Cortex of kidney (tissue), 1 donor: ENCODE measurements at places on chromosomes 12 and 14.

DNA sequence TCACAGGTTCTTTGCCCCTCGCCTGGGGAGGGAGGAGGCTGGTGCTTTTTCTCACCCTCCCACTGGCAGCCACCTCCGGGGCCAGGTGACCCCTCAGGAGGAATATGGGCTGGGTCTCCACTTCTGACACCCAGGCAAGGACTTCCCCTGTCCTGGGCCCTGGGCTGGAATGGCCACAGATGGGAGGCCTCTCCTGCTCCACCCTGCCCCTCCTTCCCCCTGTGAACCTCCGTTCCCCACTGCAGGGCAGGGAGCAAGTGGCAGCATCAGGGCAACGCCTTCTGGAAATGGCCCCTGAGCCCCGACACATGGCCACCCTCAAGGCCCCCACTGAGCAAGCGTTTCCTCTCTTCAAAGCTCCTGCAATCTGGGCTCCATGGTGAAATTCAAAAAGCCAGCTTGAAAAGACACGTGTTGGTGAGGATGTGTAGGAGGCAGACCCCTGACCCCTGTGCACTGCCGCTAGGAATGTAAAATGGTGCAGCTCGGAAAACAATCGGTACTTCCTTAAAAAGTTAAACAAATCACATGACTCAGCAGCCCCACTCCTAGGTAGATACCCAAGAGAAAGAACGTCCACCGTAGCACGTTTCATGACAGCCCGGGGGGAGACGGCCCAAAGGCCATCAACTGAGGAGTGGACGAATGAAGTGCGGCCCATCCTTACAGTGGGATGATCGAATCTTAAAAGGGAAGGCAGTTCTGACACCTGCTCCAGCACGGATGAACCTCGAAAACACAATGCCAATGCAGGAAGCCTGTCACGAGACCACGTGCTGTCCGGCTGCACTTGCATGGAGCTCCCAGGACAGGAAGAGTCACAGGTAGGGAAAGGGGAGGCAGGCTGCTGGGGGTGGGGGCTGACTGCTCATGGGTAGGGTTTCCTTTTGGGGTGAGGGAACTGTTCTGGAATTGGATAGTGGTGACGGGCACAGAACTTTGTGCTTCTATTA lies 11.5 kb downstream of the XRCC3 start:
- DNase-seq, result no peak

DNA sequence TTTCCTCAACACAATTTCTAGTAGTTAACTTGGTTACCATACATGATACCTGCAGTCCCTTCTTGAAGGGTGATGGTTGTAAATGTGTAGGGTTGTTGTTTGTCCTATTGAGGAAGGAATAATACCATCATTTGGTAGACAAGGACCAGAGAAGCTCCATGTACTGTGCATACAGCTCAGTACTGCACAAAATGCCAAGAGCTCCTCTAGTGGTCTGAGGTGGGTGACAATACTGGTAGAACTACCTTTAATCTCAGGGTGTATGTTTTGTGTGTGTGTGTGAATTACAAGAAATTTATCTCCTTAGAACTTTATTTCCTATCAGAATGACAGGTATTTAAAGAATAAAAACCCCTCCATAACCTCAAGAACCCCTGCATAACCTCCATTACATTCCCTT lies 575.3 kb downstream of the TMTC2 start:
- no peak for DNase-seq

- no peak for DNase-seq
These were observed 16.8 kb downstream of the LGMN start for GRCh38 chr14:92731622-92732115.

GRCh38 chr12:57765003-57765697 lies 1.7 kb downstream of the CYP27B1 start:
- DNase-seq, result no peak

DNA sequence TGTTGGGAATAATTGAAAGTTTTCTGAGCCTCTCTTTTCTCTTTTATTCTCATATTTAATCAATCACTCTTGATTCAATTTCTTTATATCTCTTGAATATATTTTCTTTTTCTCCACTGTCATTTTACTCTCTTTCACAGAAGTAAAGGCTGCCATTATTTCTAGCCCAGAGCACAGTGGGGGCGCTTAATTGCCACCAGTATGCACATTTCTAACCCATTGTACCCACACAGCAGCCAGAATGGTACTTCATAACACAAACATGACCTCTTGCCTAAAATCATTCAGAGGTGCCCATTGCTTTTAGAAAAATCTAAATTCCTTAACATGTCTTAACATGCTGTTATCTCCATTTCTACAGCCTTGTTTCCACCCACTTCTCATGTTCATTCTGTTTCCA lies 190.2 kb upstream of the LMO3 start:
- no peak for DNase-seq

- DNase-seq, result no peak
These were observed 33.1 kb downstream of the CMKLR1 start for GRCh38 chr12:108305991-108306501.

DNA sequence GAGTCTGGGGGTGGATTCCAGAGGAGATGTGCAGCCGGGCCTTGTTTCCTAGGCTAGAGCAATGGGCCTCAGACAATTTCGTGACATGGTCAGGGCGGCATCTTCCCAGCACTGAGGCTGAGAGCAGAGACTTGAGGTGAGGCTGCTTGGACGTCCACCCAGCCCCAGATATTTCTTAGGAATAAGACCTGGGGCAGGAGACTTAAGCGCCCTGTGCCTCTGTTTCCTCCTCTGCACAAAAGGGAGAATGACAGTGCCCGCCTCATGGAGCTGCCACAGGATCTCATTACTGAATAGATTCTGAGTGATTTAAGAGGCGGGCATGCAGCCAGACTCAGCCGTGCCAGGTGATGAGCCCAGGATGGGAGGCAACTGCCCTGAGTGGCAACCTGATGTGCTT lies 297.9 kb upstream of the SFSWAP start:
- no peak for DNase-seq

DNA sequence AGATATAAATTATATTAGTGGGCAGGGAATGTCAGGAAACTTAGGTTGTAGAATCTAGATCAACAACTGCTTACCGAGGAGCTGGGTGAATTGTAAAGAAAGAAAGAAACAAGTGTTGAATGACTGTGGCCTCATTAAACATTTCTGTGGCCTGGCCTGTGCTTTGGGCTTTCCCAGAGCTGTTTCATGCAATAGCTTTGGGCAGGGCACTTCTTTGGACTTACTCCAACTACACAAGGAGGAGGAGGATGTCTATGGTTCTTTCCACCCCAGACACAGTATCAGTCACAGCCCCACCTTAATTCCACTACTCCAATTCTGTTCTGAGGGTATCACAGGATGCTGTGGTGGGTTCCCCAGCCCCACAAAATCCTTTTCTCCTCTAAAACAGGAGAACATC lies 38.0 kb downstream of the DPF3 start:
- DNase-seq, result no peak

DNA sequence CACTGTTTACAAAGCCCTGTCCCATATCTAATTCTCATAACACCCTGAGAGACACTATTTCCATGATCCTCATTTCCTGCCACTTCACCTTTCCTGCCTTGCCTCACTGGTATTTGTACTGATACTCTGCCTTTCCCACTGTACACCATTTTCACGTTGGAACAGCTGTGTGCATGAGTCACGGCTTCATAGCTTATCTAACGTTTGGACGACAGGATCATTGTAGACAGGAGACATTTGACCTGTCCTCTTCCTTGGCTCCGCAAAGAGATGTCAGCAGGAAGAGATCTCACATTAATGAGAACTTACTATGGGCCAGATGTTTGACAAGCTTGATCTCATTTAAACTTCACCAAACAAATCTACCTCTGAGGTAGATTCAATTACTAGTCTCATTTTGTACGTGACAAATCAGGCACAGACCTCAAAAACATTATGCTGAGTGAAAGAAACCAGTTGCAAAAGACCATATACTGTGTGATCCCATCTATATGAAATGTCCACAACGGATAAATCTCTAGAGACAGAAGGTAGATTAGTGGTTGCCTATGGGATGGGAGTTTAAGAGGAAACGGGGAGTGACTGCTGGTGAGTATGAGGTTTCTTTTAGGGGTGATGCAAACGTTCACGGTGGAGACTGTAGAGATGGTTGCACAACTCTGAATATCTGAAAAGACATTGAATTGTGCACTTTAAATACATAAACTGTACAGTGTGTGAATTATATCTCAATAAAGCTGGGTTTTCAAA lies 71.2 kb downstream of the KCNK13 start:
- no peak for DNase-seq

- DNase-seq, result no peak
These were observed 324.2 kb downstream of the ZFP36L1 start for GRCh38 chr14:68468437-68469207.

DNA sequence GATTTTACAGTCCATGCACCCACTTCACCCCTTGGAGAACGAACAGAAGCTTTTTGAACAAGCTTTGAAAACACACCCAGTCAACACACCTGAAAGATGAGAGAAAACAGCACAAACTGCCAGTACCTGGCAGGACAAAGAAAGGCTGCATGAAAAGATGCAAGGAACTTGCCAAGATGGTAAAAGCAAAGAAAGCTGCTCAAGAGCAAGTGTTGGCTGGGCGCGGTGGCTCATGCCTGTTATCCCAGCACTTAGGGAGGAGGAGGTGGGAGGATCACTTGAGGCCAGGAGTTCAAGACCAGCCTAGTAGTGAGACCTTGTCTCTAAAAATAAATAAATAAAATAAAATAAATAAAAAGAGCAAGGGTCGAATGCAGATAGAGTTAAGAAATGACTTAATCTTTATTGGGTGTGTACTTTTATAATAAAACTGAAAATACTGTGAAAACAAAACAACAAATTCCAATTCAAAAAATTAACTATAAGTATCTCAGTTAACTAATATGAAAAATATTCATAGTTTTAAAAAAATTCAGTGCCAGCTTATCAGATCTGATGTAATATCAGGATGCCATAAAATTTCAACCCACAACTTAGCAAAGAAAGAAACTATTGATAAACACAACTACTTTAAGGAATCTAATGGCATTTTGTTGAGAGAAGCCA lies 59.2 kb downstream of the HECTD4 start:
- no peak for DNase-seq

- DNase-seq, result no peak
These were observed 1.8 kb upstream of the TESC start for GRCh38 chr12:117100851-117101673.

GRCh38 chr12:10130042-10130441 lies at the start of gene CLEC7A:
CLEC7A (minus strand) TSS chr12:10130199; CDS start chr12:10130082, 117 bp downstream.
- no peak for DNase-seq

- DNase-seq, result no peak
These were observed 75.9 kb upstream of the C12orf71 start for GRCh38 chr12:27158297-27158696.

GRCh38 chr14:53376064-53376463 lies 222.9 kb upstream of the DDHD1 start:
- DNase-seq, result no peak

DNA sequence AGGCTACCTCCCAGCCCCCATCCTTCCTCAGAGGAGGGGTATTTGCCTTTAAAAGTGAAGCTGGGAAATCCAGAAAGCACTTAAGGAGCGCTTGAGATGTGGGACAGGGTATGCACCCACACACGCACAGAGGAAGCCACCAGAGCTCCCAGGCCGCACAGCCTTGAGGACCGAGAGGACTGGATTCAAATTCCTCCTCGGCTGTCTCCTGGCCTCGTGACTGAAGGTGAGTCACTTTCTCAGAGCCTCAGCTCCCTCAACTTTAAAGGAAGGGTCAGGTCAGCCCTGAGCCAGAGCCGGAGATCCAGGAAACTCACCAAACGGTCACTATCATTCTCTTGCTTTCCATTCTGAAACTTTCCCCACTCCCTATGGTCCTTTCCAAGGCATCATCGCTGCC lies 37.6 kb downstream of the BCL11B start:
- DNase-seq, result no peak

DNA sequence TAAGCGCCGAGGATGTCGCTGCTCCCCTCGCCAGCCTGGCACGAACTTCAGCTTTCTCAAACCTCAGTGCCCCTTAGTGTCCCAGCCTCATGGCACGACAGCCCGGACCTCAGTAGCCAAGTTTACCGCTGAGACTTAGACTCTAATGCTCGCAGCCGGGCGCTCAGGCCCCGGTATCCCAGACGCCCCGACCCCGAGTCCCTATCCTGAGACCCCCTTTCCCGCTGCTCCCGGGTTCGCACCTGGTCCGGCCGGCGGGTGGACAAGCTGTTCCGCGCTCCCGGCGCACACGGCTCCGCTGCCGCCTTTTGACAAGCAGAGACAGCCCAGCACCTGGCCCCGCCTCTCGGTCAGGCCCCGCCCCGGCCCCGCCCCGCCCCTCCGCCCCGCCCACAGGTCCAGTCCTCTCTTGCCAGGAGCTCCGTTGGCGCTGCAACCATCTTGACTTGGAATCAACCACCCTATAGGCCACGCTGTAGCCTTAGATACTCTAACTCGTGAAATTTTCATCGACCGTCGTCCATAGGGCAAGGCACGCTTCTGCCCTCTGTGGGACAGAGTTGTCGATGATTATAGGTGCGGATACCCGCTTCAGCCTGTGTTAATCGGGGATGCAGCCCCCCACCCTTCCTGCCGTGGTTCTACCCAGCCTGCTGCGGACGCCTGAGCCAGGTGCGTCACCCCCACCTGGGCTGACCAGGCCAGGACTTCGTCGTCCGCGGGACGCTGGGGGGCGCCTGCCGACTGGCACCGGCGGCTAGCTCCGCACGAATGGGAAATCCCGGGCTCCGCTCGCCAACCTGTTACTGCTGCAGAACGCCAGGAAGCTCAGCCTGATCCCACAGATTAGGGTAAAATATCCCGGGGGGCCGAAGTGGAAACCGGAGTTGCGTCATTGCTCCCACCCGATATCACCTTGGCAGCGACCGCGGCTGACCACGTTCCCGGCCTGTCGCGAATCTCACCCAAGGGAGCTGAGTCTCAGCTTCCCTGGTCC lies at the start of gene VDR:
Gene VDR, minus strand, starts transcription at position 282 of the 997 bp plus-strand sequence. CDS start 25,881 bp downstream, outside the sequence.
- DNase-seq, result no peak

- no peak for DNase-seq
These were observed 174.8 kb upstream of the RTL1 start for GRCh38 chr14:101078170-101078891.

- DNase-seq, result no peak
These were observed 25.4 kb upstream of the PPP2R5C start for GRCh38 chr14:101736071-101736470.

GRCh38 chr12:112615196-112615595 lies 176.4 kb upstream of the RPH3A start:
- no peak for DNase-seq

- DNase-seq, result no peak
These were observed 35.0 kb downstream of the MMAB start for GRCh38 chr12:109538191-109538863.

GRCh38 chr12:8449355-8449859 lies 6.4 kb upstream of the CLEC6A start:
- no peak for DNase-seq
